Stimulated activated CD4-positive, alpha-beta T cell treated with anti-CD3 and anti-CD28 coated beads, Interleukin-1b, Interleukin-23, amount 100 ng/mL, for 1 hour (primary cell): ENCODE measurements at places on chromosomes 2 and 18.

GRCh38 chr2:9493478-9493877 lies 19.1 kb downstream of the IAH1 start:
- DNase-seq = no peak

- DNase-seq = no peak
Observed at GRCh38 chr2:202140522-202141252, 67.6 kb downstream of the KIAA2012 start.

DNA sequence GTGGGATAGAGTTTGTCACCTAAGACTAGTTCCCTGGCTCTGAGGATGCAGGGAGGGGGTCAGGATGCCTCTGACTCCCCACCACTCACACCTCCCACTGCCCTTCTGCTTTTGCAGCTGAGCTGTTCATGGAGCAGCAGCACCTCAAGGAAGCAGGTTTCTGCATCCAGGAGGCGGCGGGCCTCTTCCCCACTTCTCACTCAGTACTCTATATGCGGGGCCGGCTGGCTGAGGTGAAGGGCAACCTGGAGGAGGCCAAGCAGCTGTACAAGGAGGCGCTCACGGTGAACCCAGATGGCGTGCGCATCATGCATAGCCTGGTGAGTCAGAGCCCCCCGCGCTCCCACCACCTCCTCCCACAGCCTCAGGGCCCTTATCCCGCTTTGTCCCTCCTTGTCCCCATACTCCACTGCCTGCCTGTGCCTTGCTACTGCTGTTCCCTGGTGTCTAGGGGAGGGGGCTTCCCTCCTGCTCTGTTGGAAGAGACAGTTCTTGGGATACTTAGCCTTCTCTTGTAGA lies 94.4 kb downstream of the STPG4 start:
- DNase-seq = no peak

- no peak for DNase-seq
Observed at GRCh38 chr18:23998018-23998417, 16.5 kb upstream of the TTC39C start.

DNA sequence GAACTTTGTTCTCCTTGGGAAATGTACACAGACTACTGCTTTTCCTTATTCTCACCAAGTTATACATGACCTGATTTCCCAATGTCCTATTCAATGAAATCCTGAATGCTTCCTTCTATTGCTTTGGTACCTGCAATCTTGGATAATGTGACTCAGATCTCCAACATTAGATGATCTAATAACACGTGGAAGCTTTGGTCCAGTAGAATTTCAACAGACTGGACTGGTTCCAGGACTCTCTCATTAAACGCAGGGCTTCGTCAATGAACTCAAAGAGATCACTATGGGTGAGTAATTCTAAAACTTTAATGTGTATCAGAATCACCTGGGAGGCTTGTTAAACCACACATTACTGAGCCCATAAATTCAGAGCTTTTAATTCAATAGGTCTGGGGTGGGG lies 413.6 kb upstream of the KCNH7 start:
- DNase-seq = no peak

DNA sequence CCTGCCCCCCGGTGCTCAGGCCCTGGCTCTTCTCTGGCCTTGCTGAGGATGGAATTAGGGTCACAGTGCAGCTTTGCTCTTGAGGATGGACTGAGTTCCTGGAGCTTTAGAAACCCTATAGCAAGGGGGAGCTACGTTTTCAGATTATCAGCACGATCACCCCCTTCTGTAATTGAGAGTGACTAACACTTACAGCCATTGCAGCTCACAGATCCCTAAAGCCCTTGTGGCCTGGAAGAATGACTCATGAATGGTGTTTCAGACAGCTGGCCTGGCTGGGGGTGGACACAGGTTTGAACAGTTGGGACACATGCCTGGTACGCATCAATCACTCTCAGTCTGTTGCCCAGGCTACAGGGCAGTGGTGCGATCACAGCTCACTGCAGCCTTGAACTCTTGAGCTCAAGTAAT lies 79.7 kb upstream of the IGFBP5 start:
- no peak for DNase-seq

GRCh38 chr18:73741946-73742345 lies 405.7 kb downstream of the FBXO15 start:
- DNase-seq = no peak

DNA sequence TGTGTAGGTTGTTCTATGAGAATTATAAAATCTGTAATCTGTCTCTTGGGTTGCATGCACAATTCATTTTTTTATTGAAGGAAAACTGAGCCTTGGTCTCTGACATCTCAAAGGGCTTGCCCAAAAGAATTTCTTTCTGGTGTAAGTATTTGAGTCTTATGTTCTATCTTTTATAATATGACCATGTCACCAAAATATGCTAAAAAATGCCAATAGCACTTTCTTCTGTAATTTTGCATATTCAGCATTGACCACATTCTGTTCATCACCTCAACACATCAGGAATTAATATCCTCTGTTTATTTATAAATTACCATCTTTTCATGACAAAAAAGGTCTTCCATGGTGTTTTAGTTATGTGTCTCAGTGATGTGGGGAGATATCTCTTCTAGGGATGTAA lies 268.7 kb upstream of the TCF4 start:
- no peak for DNase-seq
